ENCODE measurements at places on chromosomes 2 and 18. TPM values are rescaled to one million over a fixed set of nuclear protein-coding genes. Genes with fewer than 3 reads are reported as not detected.

DNA sequence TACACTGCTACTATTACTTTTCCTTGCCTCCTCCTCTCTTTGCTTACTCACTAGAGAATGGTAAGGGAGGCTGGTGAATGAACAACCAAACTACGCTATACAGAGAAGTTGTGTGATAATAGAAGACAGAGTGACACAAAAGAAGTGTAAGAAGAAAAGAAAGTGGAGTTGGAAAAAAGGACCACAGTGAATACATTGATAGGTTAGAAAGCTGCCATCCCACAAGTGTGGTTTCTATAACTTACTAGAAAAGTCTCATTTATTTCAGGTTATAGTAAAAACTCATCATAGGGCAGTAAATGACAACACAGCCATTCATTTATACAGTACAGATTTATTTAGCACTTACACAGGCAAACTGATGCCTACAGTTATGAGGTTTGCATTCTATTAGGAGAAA, 77.3 kb downstream of the TTC21B start:
- no peak for DNase-seq

- DNase-seq: no peak
Measured at GRCh38 chr2:3454802-3455201, 64.5 kb downstream of the ADI1 start.

- peak; percentile 82 for DNase-seq
Measured at GRCh38 chr18:80033181-80034067, 810 bp upstream of the RBFA start.

- no peak for DNase-seq
Measured at GRCh38 chr2:99695944-99696253, 206.1 kb upstream of the REV1 start.

GRCh38 chr2:240259924-240260529, 119.6 kb upstream of the OTOS start:
- DNase-seq: no peak

GRCh38 chr2:96151595-96152303, 6.5 kb upstream of the DUSP2 start:
- no peak for DNase-seq

- DNase-seq: no peak
Measured at GRCh38 chr2:215420471-215420935, 15.4 kb downstream of the FN1 start.

The IL1RN gene
- 0.37 TPM for total RNA-seq

GRCh38 chr18:28127763-28128658, 48.9 kb downstream of the CDH2 start:
- DNase-seq: no peak

GRCh38 chr18:36066686-36067054, 689 bp downstream of the RPRD1A start:
- DNase-seq: no peak

GRCh38 chr18:23958036-23958435, 56.5 kb upstream of the TTC39C start:
- DNase-seq: no peak

DNA sequence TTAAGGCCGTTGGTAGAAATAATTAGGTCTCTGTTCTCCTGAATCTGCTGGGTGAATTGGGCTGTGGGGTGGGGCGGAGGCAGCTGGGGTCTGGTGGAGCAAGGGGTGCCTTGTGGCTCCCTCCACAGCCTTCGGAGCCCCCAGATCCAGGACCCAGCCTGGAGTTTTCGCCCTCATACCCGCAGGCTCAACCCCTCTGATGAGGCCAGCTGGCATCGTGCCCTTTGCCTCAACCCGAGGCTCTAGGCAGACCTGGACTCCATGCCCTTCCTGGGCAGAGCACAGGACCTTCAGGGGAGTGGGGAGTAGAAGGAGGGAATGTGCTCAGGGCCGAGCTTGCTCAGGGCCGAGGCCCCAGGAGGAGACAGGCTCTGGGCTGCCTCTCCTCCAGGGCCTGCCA, 50.3 kb upstream of the SMAD7 start:
- DNase-seq: no peak

The GNLY gene
- 75.5 TPM for total RNA-seq

The CD8B gene
- total RNA-seq: 1.2 TPM

The MFF gene
- total RNA-seq: 64.5 TPM

The EVX2 gene
- not detected for total RNA-seq

The PID1 gene
- not detected for total RNA-seq

- no peak for DNase-seq
Measured at GRCh38 chr2:121283670-121284462, 1.1 kb downstream of the TFCP2L1 start.

GRCh38 chr2:213010106-213010779, 141.2 kb downstream of the IKZF2 start:
- no peak for DNase-seq

DNA sequence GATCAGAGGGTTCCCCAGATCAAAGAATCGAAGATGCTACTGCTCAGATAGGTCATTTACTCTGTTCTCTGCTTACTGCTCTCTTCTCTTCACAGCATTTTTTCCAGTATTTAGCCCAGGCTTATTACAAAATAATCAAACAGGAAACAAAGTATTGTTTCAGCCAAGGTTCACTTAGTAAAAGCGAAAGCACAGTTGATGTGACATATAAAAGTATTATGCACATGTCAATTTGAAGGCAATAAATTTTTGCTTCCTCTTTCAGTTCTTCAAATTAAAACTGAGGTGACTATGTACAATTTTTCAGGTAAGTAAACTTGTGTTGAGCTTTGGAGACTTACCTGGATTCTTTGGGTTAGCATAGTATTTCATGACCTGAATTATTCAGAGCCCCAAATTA, 262.8 kb upstream of the CHST9 start:
- no peak for DNase-seq

GRCh38 chr2:24354957-24355356, 5.4 kb downstream of the ITSN2 start:
- no peak for DNase-seq

DNA sequence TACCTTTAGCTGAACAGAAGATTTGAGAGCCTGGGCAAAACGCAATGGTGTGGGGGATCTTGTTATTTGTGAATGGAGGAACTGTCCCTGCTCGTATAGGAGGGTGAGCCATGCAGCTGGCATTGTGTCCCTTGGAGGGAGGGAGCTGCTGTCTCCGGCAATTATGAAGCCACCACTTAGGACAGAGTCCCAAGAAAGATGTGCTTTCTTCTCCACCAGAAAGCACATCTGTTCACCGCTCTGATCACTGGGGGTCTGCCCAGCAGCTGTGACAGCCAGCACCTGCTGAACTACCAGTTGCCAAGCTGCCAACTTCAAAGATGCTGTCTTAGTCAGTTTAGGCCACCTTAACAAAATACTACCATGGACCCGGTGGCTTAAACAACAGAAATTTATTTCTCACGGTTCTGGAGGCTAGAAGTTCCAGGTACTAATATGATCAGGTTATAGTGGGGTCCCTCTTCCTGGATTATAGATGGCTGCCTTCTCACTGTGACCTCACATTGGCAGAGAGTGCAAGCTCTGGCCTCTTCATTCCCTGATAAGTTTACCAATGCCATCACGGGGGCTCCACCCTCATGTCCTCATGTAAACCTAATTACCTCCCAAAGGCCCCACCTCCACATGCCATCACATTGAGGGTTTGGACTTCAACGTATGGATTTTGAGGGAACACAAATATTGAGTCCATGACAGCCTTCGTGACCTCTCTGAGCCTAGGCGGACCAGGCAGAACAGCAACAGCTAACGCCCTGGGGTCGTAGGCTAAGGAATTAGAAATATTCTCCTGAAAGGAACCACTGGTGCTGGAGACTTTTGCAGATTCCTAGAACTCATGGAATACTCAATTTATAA, 148.3 kb downstream of the RHBDD1 start:
- DNase-seq: no peak

DNA sequence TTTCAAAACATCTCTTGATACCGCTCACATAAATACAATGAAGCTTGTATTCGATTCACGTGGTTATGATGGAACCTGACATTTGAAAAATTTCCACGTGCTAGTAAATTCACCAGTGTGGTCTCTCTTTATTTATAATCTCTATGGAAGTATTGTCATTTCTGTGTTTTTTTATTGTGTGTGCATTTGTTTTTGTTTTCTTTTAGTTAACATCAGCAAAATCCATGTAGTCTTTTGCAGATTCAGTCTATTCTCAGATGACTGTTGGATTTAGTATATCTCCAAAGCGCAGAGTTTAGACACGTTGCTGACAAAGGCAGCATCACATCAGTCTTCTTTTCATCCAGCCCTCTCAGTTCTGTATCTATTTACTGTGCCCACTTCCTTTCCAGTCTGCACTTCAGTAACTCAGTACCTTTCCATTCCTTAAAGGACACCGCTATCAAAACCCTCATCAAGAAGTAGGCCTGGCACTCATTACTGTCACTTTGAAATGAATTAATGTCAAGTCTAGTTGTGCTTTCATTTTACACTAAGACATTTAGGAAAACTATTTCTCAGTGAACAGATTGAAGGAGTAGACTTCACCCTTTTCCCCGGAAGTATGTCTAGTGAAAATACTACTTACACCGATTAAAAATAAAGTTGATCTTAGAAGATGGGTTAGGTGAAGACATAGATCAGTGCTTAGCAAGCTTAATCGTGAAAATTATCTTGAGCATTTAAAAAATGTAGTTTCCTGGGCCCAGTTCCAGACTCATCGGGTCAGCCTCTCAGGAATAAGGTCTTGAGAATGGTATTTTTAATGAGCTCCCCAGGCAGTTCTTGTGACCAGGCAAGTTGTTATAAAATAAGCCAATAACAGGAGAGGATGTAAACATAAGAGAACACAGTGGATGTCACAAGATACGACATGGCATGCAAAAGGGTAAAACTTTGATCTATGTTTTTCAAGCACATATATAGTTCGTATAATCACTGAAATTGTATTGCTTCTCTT, 506.8 kb upstream of the ZEB2 start:
- DNase-seq: no peak
